K562 (cell line): ENCODE measurements at places on chromosomes 6 and 20.

DNA sequence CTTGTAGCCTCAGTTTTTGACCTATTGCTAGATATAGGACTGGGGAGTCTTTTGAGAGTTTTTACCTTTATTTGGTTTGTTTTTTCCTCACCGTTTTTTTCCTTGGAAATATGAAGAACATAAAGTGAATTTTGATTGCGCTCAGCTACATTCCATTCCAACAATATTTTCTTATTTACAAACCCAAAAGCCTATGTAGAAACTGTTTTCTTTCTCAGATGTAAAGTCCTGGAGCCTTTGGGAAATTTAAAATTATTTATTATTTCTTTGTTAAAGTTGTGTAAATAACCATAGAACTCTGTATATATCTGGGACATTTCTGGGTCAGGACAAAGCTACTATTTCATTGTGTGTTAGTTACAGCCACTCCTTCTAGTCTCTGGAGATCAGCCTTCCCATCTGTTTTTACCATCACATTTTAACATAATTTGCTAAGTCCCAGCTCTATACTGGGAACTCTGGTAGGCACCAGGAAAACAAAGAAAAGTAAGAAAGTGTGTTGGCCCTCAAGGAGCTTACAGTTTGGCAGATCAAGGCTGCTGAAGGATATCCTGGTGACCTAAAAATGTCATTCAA, 68.8 kb downstream of the JAG1 start:
- H3K36me3 ChIP-seq = no peaks in the 10 kb centered on the region
- H3K4me1 ChIP-seq = no peaks in the 10 kb centered on the region
- no peak for DNase-seq
- no peak overlapping the region for H3K27ac ChIP-seq

GRCh38 chr6:73738367-73739028, 42.5 kb downstream of the CD109 start:
- no peaks in the 10 kb centered on the region for H3K4me1 ChIP-seq
- H3K4me3 ChIP-seq = no peak overlapping the region
- no peaks in the 10 kb centered on the region for H3K36me3 ChIP-seq
- no peaks in the 10 kb centered on the region for H3K27me3 ChIP-seq
- H3K27ac ChIP-seq = no peak overlapping the region
- DNase-seq = no peak

GRCh38 chr6:144882425-144882824, 597.3 kb downstream of the UTRN start:
- no peak overlapping the region for H3K27ac ChIP-seq
- H3K4me1 ChIP-seq = peaks cover 14% of the 10 kb centered on the region; the same call in 2 of the 3 replicates
- H3K27me3 ChIP-seq = peaks cover 5% of the 10 kb centered on the region
- H3K36me3 ChIP-seq = no peaks in the 10 kb centered on the region
- no peak overlapping the region for H3K4me3 ChIP-seq
- DNase-seq = no peak

DNA sequence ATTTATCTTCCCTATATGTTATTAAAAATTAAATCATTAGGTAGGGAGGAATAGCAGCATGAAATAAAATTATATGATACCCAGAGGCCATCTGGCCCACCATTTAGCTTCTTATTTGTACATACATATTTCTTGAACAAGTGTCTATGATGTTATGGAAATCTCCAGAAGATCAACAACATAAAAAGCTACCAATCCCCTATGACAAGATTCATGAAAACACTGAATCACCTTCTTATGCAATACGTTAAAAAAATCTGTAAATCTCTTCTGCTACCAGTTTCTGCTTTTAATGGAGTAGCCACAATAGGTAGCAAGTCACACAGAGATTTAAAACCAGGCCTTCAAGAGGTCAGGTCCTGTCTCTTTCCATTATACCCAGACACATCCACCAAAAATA, 125.8 kb upstream of the ENPP5 start:
- H3K4me1 ChIP-seq = no peaks in the 10 kb centered on the region
- no peak overlapping the region for H3K27ac ChIP-seq
- H3K27me3 ChIP-seq = no peaks in the 10 kb centered on the region; the same call in 2 of the 3 replicates
- H3K4me3 ChIP-seq = no peak overlapping the region
- no peak for DNase-seq
- no peaks in the 10 kb centered on the region for H3K36me3 ChIP-seq

DNA sequence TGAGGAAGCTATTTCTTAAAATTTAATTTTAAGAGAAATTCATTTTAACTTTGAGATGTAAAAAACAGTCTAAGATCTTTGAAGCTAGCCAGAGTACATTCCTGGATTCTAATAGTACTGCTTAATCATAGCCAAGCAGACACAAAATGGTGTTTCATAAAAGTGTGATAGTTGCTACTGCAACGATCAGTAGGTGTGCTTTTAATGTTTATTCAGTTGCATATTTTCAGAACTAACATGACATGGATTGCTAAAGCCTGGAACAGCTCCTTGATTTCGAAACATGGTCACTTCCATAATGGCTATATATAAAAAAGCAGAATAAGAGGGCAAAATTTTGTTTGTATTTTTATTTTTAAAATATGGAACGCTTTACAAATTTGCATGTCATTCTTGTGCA, 35.5 kb downstream of the SESN1 start:
- H3K36me3 ChIP-seq = no peaks in the 10 kb centered on the region
- no peak for DNase-seq
- H3K27me3 ChIP-seq = no peaks in the 10 kb centered on the region

DNA sequence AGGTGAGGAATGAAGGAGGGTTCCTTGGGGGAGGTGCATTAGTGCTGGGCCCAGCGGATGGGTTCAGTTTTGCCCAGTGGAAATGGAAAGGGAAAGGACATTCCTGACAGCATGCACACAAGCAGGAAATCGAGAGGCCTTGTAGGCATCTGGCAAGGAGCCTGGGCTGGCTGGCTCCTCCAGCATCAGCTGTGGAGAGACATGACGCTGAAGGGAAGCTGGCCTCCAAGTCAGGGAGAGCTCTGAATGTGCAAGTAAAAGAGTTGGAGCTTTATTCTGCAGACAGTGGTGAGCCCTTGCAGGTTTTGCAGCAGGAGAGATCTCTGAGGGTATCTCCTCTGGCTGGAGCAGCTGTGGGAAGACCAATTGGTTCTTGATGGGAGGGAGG, 154.3 kb downstream of the MRPL14 start:
- H3K36me3 ChIP-seq = no peaks in the 10 kb centered on the region
- H3K4me1 ChIP-seq = peaks cover 52% of the 10 kb centered on the region
- no peak for DNase-seq
- peak overlapping the region; percentile 17; the same call in 1 of the 2 replicates for H3K4me3 ChIP-seq
